NCI-H187 treated with DMSO at 0.1 percent for 48 hours (cell line): ENCODE measurements at places on chromosomes 11 and 22.

GRCh38 chr22:43381693-43382092, 30.1 kb upstream of the MPPED1 start:
- no peak for DNase-seq

DNA sequence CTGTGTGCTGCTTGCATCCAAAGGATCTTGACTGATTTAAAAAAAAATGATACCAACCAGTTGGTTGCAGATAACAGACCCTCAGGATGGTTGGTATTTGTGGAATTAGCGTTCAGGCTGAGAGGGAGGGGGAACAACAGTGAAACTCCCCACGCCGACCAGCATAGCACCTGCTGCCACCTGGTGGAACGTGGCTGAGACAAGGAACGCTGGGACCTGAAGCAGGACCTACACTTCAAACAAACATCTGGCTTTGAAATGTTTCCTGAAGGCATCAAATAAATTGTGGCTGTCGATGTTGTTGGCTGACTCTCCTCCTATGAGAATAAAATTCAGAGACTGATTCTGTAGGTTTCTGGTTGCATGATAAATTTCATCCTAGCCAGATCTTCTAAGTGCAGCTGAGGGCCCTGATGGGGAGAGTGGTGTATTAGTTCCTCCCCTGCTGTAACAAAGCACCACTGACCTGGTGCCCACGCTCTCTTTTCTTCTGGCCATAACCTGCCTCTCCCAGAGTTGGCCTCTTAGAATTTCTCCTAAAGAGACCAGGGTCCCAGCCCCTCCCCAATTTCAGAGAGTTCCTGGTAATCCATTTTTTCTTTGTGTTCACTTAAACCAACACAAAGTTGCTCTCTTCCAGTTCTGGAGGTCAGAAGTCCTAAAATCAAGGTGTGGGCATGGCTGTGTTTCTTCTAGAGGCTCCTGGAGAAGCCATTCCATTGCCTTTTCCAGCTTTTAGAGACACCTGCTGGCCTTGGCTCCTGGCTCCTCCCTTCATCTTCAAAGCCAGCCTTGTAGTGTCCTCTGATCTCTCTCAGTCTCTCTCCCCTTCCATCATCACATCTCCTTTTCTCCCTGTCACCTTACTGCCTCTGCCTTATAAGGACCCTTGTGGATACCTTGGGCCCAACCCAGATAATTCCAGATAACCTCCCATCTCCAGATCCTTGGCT, 17.3 kb downstream of the APOL2 start:
- no peak for DNase-seq

DNA sequence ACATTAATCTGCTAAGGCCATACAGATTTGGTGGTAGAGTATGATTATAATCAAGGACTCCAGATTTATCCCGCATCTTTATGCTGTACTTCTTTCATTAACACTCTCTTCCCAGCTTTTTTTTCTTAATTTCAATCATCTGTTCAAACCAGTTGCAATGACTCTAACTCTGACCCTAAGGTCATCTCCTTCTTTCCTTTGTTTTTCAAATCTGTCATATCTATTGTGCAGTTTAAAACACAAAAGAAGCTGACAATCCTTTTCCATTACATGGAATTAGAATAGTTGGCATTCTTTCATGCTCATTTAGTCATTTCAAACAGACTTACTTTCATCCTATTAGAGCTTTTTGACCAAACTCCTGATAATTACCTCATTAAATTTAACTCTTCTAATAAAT, 53.6 kb upstream of the GRM5 start:
- no peak for DNase-seq

GRCh38 chr11:131841028-131841427, 470.6 kb downstream of the NTM start:
- DNase-seq: no peak

GRCh38 chr11:27138716-27139115, 98.1 kb downstream of the BBOX1 start:
- no peak for DNase-seq

GRCh38 chr22:38218661-38219622, 17.1 kb downstream of the MAFF start:
- DNase-seq: no peak

DNA sequence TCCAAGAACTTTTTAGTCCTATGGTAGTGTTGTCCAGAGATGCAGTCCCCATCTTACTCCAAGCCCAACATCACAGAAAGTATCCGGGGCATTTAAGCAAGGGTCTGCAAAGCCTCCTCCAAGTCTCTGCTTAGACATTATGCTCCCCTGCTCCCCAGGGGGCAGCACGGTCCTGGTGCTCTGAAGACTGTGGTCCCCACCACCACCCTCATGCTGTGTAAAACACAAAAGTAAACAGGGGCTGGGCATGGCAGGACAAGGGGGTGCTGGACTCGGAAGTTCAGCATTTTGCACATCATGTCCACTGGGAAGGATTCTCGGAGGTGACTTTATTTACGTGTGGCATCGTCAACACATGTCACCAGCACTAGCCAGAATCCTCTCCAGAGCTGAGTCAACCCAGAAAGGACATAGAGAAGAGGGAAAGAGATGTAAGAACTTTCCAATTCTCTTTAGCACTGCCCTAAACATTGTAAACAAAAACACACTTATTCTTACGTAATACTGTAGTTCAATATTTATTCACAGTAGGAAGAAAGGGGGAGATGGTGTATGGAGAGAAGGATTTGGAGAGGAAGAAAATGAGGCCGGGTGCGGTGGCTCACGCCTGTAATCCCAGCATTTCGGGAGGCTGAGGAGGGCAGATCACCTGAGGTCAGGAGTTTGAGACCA, 37.7 kb downstream of the TCIRG1 start:
- no peak for DNase-seq

DNA sequence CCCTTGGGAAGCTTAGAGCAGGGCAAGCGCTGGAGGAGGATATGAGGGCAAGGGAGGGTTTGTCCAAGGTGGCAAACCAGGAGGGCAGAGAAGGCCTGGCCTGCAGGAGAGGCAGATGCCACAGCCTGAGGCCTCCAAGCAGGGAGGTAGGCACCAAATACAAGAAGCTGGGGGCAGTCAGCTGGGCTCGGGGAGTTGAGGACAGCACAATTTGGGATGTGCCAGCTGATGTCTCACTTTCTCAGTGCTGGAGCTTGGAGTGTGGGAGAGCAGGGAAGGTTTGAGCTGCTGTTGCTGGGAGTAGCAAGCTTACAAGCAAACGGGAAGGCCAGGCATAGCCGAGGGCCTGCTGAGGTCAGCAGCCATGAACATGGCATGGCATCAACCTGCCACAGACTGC, 4.0 kb downstream of the ZDHHC24 start:
- DNase-seq: no peak

DNA sequence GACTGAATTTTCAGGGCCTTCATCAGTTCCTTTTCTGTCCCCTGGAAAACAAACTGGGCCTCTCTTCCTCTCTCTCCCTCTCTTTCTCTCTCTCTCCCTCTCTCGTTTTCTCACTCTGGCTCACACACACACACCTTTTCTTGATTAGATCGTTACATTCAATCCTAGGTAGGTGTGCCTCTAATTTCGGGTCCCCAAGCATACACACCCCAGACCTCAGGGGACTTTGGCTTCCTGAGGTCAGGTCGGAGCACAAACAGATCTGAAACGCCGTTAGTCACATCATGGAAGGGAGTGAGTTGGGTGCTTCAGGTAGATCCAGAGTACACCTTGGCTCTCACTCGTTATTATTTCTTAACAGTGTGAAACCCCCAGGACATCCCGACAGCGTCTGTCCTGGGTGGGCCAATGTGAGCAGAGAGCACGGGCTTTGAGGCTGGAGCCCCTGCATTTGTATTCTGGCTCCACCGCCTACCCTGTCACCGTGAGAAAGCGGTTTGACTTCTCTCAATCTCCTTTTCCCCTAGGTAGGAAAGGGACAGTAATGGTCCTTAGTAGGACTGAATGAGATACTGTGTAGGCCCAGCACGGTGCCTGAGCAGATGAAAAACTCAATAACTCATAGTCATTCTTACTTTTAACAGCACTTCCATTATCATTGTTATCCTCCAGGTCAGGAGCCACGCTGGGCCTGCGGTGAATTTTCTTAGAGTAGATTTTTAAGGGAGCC, 37.3 kb upstream of the POU2AF1 start:
- no peak for DNase-seq

DNA sequence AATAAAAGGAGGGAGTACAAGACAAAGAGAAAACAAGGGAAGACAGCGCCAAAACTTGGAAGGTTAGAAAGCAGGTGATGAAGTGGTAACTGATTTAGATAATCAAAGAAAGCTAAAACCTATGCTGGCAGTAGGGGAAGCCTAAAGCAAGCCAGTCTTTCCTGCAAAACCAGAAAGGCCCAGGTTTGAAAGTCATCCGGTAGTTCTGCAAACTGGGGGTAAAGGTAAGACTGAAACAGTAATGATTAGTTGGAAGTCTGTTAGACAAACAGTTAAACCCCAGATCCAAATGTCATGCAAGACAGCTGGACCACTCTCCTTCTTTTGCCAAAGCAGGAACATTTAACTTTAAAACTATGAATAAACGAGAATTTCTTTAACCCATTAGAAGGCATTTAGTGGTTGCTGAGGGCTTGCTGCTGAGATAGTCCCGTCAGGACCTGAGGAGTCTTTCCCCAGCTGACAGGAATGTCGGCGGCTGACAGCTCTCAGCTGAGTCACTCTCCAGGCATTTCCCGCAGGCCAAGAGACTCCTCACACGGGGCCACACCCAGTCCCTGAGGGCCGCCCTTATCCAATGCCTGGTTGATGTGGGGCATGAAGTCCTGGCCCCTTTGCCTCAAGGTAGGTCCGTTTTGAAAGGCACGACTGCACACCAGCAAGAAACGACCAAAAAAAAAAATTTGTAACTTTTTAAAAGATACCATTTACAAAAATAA, 36.3 kb upstream of the CFAP300 start:
- DNase-seq: no peak

DNA sequence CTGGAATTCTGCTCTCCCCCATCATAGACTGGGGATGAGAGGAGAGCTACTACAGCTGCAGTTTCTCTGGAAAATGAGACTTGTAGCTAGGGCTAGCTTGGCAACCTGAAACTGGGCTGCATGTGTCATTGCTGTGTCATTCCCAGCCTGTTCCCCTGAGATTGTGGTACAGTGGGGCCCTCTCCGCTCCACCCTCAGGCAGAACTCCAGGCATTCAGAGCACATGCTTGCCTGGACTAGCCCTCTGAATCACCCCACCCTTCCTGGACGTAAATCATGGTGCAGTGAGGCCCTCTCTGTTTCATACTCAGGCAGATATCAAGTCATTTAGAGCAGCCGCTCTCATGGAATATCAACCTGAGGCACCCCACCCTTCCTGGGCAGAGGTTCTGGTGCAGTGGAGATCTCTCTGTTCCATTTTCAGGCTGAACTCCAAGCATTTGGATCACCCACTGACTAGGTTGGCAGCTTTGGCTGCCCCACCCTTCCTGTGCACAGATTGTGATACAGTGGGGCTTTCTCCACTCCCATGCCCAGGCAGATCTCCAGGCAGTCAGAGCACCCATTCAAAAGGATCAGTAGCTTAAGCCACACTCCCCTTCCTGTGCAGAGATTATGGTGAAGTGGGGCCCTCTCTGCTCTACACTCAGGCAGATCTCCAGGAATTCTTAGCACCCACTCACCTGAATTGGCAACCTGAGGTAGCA, 274.4 kb downstream of the C11orf87 start:
- DNase-seq: no peak

GRCh38 chr11:47216121-47216798, 1.5 kb downstream of the DDB2 start:
- DNase-seq: no peak

DNA sequence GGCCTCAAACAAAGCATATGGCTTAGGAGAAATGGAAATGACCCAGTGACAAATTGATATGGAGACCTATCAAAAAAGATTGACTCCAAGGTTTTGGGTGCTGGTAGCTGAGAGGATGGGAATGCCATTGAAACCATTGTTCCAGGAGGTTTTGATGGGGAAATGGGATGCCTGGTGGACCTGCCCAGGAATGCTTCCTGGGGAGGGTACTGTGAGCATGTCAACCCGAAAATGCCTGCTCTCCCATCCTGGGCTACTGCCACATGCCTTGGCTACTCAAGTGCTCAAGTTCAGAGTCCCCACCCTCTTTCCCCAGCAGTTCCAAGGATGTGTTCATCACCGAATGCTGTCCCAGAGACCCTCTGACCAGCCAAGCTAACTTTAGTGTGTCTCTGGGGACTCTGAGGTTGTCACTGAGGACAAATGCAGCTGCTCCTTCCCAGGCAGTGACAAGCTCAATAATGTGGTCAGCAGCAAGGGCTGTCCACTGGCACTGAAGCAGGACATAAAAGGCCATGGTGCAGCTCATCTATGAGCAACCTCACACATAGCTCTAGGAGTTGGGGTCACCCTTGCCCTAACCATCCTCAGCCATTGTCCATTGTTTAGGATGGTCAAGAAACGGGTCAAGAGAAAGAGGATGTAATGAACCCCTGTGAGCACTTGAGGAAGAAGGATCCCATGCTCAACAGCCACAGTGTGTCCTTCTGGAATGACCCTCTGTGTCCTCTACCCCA, 83.7 kb downstream of the TRIM29 start:
- no peak for DNase-seq

DNA sequence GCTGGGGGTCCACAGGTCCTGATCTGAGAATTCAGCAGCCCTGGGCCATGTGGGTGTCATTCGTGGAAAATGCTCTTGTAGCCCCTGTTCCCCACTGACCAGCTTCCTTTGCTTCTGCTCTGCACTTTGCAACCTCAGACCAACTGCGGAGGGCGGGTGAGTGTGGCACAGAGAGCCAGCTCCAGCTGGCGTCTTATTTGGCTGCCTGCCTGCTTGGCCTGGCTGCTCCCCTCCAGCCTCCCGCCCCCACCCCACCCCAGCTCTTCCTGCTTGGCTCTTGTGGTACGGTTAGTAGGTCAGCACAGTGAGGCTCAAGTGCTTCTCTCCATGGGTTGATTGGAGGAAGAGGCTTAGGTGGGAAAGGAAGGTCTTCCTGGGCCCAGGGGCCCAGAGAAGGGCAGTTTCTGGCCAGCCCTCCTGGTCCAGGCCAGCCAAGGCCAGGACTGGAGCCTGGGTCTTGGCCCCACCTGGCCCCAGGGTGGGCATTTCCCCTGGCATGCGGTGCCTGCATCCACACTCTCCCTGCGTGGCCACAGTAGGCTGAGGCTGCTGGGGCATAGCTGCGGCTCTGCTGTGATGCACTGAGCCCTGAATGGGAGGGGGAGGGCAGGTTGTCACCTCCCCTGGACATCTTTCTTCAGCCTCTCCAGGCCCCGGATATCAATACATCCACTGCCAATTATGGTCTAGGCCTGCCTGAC, 26.5 kb downstream of the MYO7A start:
- no peak for DNase-seq

DNA sequence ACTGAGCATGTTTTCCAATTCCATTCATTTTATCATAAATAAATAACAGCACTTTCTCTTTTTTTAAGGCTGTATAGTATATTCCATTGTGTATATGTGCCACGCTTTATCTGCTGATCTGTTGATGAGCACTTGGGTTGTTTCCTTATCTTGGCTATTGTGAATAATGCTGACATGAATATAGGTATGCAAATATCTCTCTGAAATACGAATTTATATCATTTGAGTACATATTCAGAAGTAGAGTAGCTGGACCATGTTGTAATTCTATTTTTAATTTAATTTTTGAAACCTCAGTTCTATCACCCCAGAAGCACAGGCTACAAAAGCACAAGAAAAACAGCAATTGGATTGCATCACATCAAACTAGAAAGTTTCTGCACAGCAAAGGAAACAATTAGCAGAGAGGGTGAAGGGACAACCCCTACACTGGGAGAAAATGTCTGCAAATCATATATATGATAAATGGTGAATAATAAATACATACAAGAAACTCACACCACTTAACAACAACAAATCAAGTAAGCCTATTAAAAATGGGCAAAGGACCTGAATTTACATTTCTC, 43.4 kb downstream of the XKR3 start:
- DNase-seq: no peak

GRCh38 chr11:23540101-23540561, 679.9 kb upstream of the CCDC179 start:
- peak; percentile 41 for DNase-seq

GRCh38 chr11:117502015-117502778, 174.5 kb downstream of the CEP164 start:
- no peak for DNase-seq
